Left ventricle myocardium superior (tissue), 1 donor: ENCODE measurements at places on chromosomes 16 and 17. TPM values are rescaled to one million over a fixed set of nuclear protein-coding genes. Genes with fewer than 3 reads are reported as not detected.

- DNase-seq, result no peak
These were observed 647 bp downstream of the PRSS8 start for GRCh38 chr16:31134625-31135534.

DNA sequence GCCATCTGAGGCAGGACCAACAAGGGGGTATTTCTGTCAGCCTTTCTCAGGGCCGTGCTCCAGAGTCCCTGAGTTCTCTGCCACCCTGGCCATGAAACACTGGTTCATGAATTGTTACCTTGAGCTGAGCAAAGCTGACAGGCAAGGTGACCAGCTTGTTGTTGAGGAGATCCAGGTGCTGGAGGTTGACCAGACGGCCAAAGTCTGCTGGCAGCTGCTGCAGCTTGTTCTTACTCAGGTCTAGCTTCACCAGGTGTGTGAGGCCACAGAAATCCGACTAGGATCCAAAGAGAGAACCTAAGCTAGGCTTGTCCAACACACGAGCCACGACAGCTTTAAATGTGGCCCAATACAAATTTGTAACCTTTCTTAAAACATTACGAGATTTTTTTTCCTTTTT is 4.7 kb downstream of the LRRC59 start:
- no peak for DNase-seq

- DNase-seq, result no peak
These were observed 267.1 kb downstream of the C16orf95 start for GRCh38 chr16:87050142-87050541.

DNA sequence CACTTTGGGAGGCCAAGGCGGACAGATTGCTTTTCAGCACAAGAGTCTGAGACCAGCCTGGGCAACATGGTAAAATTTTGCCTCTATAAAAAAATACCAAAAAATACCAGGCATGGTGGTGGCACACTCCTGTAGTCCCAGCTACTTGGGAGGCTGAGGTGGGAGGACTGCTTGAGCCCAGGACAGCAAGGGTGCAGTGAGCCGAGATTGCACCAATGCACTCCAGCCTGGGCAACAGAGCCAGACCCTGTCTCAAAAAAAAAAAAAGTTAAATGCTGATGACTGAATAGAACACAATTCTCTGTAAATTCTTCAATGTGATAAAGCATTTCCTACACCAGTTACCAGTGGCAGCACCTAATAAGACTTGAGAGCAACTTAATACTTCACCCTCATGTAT is 65.7 kb downstream of the KANSL1 start:
- no peak for DNase-seq

- no peak for DNase-seq
These were observed 137.8 kb upstream of the CIBAR2 start for GRCh38 chr16:85250147-85250463.

GRCh38 chr17:19768046-19768782 is 20.1 kb upstream of the ALDH3A1 start:
- no peak for DNase-seq

GRCh38 chr16:68369697-68370580 is 59.1 kb downstream of the PRMT7 start:
- DNase-seq, result no peak

DNA sequence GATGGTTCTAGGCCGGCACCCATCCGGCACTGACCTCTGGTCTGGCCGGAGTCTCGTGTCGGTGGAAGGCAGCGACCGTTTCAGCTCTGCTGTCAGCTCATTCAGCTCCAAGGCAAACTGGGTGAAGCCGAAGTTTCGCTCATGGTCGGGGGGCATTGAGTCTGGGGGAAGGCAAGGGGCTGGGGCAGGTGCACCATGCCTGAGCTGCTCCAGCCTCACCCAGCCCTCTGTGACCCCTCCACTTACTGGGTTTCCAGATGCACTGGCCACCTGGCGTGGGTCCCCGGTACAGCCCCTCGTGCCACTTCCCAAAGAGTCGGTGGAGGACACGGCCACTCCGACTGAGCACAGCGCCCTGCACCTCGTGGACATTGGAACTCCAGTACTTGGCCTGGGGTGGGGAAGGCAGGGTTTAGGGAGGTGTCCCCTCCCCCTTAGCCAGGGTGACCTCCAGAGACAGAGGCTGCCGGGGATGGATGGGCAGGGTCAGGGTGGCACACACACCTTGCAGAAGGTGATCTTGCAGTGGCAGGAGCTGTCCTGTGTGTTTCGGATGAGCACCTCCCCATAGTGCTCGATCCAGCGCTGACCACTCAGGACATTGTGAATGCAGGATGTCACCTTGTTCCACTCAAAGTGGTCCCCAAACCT is 12.6 kb downstream of the OSBPL7 start:
- DNase-seq, result no peak

DNA sequence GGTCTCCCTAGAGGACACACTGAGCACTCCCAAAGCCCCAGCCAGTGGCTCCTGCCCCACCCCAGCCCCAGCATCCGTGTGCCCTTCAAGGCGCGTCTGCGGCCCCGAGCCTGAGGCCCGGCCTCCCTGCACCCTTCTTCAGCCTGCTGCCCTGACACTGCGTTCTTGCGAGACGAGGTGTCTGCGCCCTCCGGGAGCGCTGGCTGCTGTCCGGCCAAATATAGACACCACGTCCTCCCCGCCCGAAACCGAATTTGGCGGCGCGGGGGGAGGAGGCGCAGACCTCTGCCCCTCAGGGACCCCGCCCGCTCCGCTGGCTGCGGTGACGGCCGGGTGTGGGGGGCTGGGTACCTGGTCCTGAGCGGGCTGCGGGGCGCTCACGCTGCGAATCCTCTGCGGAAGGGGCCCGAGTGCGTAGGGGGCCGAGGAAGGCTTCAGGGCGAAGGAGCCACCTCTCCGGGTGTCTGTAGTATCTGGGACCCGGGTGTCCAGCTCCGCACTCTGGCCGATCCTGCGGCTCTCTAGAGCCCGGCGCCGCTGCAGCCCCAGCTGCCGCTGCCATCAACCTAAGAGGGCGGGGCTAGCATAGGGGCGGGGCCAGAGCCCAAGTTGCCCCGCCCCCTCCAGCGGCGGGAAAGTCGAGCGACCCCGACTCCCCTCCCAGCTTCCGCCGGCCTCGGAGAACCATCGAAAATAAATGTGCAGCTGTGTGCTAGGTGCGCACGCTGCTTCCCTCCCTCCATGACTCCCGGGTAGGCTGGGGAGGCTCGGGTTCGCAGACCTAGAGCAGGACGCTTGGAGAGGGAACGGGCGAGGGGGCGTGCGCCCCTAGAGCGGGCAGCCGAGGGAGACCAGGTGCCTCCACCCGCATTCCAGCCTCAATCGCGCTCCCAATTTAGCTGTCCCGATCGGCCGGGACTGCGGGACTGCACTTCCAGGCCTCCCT is at the start of gene CORO6:
TSS of gene CORO6 (minus strand) at position 576 of the 946 bp plus-strand sequence. CDS start 1,491 bp downstream, outside the sequence.
- DNase-seq, result peak; percentile 86

- no peak for DNase-seq
These were observed 401.6 kb upstream of the CDH11 start for GRCh38 chr16:65523283-65523944.

DNA sequence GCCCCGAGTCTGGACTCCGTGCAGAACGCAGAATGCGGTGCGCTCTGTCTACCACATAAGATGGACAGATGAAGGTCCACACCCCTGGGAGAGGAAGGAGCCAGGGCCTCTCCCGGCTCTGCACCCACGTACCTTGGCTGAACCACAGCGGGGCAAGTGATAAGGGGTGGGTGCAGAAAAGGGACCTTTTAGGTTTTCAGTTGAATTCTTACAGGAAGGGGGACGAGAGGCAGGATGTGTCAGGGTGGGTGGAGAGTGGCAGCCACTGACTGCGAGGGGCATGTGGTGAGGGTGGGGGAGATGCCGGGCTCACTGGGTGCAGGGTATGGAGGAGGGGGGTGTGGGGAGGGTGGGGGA is 372 bp downstream of the CD300A start:
- no peak for DNase-seq

- DNase-seq, result peak; percentile 79
These were observed 850 bp upstream of the PNMT start for GRCh38 chr17:39667262-39667944.

DNA sequence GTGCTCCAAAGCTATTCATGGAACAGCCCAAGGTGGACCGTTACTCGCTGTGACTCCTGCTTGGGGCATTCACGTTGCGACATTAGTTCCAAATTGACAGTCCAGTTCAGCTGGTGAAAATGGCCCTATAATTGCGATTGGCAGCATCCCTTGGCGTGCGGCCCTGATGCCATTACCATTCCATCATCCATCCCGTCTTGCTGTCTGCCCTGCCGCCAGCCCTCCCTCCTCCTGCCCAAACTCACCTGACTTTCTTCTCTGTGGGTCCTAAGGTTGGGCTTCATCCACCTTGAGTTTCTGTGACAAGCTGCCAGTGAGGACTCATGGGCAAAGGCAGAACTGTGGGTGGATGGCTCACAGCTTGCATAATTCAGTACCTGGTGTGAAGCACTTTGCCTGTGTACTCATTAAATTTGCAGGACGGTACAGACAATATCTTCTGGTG is 104.6 kb downstream of the RPTOR start:
- no peak for DNase-seq

DNA sequence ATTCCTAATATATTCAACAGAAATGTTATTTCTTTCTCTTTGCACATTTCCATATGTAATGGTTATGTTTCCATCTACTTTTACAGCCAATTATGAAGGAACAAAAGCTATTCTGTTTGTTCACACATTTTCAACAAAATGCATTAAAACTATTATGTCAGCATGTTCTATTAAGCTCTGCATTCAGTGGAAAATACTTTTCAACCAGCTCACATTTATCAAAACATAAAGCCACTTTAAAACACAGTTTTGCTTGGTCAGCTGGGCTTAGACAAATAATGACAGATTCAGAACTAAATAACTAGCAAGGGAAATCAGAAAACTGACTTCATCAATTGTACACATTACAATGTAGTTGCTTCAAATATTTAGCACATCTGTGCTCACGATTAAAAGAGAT is 6.9 kb downstream of the SALL1 start:
- no peak for DNase-seq

DNA sequence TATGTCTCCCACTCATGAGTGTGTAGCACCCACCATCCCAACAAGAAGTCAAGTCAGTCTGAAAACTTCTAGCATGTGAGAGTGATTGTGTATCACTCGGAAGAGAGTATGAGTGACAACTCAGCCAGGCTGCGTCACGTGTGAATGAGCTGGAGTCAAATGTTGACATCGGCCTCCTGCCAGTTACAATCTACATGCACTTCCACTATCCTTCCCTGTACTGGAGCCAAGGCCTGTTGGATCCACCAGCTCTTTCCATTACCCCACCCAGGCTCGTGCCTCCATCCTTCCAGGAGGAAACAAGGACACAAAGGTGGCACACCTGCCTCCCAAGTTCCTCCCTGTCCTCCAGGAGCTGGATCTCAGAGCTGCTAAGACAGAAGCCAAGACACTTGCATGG is 64.5 kb downstream of the ASIC2 start:
- DNase-seq, result peak; percentile 30

- DNase-seq, result no peak
These were observed 46.0 kb downstream of the YWHAE start for GRCh38 chr17:1354030-1354429.

- DNase-seq, result no peak
These were observed 6.8 kb downstream of the SCARF1 start for GRCh38 chr17:1638624-1639300.

DNA sequence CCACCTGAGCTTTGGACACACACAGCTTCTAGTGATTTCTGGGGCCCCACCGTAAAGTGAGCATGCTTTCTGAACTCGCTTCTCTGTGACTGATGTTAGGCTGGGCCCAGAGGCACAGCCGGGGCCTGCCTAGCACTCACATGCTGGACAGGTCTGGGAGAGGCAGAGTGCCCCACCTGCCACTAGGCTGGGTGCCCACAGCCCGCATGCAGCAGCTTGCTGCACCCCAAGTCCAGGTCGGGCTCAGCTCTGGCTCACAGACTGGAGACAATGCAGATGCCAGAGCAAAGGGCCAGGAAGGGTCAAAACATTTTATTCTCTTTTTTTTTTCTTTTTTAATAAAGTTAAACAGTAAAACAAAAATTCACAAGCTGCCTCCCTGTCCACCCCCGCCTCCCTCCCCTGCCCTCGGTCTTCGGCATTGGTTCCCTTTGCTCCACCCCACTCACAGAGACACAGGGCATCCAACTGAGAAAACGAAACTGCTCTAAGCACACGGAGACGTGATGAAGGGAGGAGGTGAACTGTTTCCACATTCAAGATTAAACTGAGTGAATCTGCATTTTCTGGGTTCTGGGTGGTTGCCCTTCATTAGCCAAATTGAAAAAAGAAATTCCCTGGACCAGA is 9.7 kb downstream of the CNP start:
- no peak for DNase-seq

DNA sequence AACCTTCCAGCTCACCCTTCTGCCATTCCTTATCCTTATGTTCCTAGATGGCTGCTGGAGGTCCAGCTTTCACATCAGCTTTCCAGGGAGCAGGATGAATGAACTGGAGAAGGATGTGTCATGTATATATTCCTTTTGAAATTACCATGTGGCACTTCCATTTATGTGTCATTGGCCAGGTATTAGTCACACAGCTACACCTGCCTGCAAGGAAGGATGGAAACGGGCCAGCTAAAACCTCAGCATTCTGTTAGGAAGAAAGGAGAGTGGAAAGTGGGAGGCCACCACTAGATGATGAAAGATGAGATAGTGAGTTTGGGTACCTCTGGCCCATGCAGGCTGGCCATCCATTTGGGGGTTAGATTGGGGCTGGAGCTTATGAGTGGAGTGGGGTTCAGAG is 67.5 kb downstream of the KSR1 start:
- no peak for DNase-seq

DNA sequence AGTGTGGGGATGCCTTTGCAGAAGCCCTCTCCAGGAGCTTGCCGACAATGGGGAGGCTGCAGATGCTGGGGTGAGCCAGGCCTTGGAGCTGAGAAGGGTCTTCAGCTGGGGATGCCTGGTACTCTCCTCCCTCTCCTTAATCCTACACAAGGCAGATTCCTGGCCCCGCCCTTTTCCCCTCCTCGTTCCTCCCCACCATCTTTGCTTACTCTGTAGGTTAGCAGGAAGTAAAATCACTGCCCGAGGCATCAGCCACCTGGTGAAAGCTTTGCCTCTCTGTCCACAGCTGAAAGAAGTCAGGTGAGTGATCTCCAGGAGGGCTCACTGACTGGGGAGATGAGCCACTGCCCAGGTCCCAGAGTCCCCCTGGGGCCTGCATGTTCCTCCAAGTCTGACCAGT is 38.7 kb downstream of the NLRC5 start:
- no peak for DNase-seq

DNA sequence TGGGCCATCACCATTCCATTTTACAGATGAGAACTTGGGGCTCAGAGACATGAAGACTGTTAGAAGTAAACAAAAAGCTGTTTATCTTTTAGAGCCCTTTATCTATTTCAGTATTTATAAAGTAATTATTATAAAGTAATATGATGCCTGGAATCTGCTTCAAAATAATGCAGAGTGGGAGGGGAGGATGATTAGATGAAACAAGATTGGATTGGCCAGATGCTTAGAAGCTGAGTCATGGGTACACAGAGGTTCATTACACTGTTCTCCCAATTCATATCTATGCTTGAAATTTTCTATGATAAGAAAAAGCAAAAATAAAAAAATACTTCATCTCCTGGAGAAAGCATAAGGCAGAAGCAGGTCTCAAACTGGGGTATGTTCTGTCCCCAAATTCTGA is 29.4 kb downstream of the TOM1L2 start:
- DNase-seq, result no peak

- DNase-seq, result no peak
These were observed 24.1 kb downstream of the DNAH3 start for GRCh38 chr16:21126518-21126917.

The KRT20 gene
- total RNA-seq, result not detected

The ABCC1 gene
- total RNA-seq, result 23.2 TPM

The SOX15 gene
- 1.2 TPM for total RNA-seq

The RNF135 gene
- total RNA-seq, result 4.1 TPM

The EFCAB3 gene
- not detected for total RNA-seq

The NOG gene
- 0.22 TPM for total RNA-seq

The ACSM2A gene
- total RNA-seq, result not detected

The KRT27 gene
- not detected for total RNA-seq

The TEKT1 gene
- total RNA-seq, result not detected

The MPO gene
- 0.42 TPM for total RNA-seq

The CMTM2 gene
- total RNA-seq, result not detected

The OR3A2 gene
- total RNA-seq, result not detected
